Fibroblast of villous mesenchyme (primary cell): ENCODE measurements at places on chromosomes 3 and 15. TPM values are rescaled to one million over a fixed set of nuclear protein-coding genes. Genes with fewer than 3 reads are reported as not detected.

DNA sequence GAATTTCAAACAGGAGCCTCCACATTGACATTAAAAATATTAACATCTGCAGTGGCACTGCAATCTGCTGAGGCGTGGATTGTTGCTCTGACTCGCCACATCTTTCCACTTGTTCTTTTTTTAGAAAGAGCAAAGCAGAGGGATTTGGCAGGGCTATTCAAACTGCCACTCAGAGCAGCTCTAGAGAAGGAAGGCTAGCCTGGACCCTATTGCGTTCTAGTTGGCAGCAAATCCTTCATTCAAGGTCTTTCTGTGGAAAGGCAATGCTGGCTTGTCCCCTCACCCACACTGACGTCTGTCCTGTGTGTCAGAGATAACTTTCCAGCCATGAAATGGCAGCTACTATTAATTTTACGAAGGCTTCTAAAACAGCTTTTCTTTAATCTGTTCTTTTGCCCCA, 483.2 kb upstream of the SGO1 start:
- DNase-seq = no peak

DNA sequence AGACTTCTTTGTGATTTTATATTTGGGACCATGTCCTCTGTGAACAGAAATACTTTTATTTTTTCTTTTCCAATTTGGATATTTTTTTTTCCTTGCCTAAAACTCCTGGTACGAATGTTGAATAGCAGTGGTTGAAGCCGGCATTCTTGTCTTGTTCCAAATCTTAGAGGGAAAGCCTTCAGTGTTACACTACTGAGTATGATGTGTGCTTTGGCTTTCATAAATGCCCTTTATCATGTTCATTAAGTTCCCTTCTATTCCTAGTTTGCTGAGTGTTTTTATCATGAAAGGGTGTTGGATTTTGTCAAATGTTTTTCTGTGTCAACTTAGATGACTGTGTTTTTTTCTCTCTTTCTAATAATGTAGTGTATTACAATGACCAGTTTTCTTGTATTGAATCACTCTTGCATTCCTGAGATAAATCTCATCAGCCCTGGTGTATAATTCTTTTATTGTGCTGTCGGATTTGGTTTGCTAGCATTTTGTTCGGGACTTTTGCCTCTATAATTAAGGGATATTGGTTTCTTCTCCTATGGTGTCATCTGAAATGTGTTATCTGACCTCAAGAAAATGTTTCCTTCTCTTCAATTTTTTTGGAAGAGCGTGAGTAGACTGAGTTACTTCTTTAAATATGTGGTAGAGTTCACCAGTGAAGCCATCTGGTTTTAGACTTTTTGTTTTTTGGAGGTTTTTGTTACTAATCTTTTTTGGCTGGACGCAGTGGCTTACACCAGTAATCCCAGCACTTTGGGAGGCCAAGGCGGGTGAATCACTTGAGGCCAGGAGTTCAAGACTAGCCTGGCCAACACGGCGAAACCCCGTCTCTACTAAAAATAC, 33.3 kb downstream of the MAP1A start:
- peak; percentile 28 for DNase-seq

DNA sequence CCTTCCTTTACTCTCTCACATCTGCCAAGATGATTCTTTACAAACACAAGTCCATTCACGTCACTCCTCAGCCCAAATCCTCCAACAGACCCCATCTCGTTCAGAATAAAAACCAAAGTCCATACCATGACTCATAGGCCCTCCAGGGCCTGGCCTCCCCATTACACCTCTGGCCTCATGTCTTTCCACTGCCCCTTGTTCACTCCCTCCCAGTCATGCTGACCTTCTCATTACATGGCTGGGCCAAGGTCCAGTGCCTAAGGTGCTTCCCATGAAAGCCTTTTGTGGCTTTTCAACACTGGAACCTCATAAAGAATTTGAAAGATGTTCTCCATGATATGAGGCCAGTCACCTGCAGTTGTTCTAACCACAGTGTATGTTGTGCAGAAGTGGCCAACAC, 44.5 kb downstream of the NEK10 start:
- peak; percentile 53 for DNase-seq

DNA sequence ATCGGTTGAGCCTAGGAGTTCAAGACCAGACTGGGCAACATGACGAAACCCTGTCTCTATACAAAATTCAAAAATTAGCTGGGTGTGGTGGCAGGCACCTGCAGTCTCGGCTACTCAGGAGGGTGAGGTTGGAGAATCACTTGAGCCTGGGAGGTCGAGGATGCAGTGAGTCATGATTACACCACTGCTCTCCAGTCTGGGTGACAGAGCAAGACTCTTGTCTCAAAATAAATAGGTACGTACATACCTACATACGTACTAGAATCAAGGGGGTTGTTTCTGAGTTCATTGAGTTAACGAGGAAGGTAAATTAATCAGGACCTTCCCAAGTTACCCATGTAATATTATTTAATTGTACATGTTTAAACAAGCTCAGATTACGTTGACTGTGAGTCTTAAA, 97.5 kb downstream of the CHL1 start:
- DNase-seq = no peak

GRCh38 chr3:168858327-168858726, 762.6 kb upstream of the GOLIM4 start:
- no peak for DNase-seq

DNA sequence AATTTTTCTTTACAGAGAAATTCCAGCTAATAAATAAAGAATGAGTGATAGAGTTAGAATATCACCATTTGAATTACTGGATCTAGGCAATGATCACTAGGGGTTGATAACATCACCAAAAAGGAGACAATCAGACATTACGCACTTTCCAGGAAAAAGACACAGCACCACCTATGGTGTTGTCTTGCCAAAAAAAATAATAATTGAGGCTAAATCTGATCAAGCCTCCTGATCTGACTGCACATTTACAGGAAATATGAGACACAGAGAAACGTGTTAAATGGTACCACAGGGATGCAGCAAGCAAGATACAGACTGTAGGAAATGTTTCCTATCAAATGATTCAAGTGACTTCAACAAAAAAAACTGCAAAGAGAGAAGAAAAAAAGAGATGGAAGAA, 92.8 kb downstream of the EOMES start:
- DNase-seq = no peak

GRCh38 chr3:196472286-196472685, 31.3 kb downstream of the RNF168 start:
- no peak for DNase-seq

GRCh38 chr15:33242165-33242564, 47.7 kb upstream of the FMN1 start:
- DNase-seq = no peak

- peak; percentile 68 for DNase-seq
These were observed 11.0 kb downstream of the TCF12 start for GRCh38 chr15:56929399-56929798.

DNA sequence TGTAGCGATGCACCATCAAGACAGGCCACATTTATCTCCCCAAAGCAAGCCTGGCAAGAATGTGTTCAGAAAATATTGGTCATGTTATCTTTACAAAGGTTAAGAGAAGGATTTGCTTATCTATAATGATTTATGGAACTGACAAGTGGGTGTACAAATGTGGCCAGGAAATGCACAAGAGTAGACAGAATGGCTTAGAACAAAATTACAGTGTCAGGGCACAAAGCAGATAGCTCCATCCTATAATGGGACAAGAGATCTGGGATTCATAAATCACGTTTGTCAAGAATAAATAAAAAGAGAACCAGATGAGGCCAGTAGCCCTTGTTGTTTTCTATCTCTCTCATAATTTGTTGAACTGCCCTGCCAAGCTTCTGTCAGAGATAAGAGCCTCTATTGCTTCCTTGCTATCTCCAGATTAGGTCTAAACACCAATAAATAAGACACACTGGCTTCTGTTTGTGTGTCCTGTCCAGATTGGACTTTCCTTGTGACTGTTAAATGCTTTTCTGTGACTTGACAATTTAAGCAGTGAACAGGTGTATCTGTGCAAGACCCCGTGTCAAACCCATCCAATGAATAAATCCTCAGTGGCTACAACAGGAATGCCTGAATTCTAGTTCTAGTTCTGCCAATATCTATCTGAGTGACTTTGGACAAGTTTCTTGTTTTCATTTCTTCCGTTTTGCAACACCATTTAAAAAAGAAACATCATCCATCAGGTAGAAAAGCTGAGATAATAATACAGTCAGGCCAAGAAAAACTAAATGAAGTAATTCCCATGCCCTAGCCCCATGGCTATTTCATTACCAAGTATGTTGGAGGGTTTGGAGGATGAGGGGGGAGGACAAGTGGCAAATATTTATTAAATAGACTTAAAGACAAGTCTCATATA, 157.2 kb downstream of the DCLK3 start:
- DNase-seq = peak; percentile 33

GRCh38 chr3:113409676-113410075, 31.6 kb downstream of the CFAP44 start:
- DNase-seq = no peak

The TLR9 gene
- total RNA-seq = not detected in 2 replicates

The PATL2 gene
- 0.86 and 0.97 TPM in 2 replicates for total RNA-seq

The PLA2G4B gene
- 0.97 and 1.3 TPM in 2 replicates for total RNA-seq

The GPR62 gene
- total RNA-seq = under 0.01 TPM in 1 of 2 replicates, not detected in the other

The FOXB1 gene
- not detected in 2 replicates for total RNA-seq
